ENCODE measurements at places on chromosomes 12 and 14. TPM values are rescaled to one million over a fixed set of nuclear protein-coding genes. Genes with fewer than 3 reads are reported as not detected.

- H3K27ac ChIP-seq, result no peak overlapping the region
- peaks cover 9% of the 10 kb centered on the region for H3K4me1 ChIP-seq
- H3K27me3 ChIP-seq, result no peaks in the 10 kb centered on the region
- no peak for DNase-seq
These were observed 52.1 kb downstream of the LRCOL1 start for GRCh38 chr12:132558042-132558856.

GRCh38 chr12:68001486-68002466 lies 12.5 kb downstream of the IFNG-AS1 start:
- no peak for DNase-seq
- no peaks in the 10 kb centered on the region for H3K36me3 ChIP-seq
- H3K27me3 ChIP-seq, result no peaks in the 10 kb centered on the region

GRCh38 chr12:42756841-42757623 lies 167.5 kb upstream of the PRICKLE1 start:
- no peak overlapping the region for H3K27ac ChIP-seq
- no peaks in the 10 kb centered on the region for H3K36me3 ChIP-seq
- peak; percentile 44 for DNase-seq
- H3K4me1 ChIP-seq, result peaks cover 11% of the 10 kb centered on the region

DNA sequence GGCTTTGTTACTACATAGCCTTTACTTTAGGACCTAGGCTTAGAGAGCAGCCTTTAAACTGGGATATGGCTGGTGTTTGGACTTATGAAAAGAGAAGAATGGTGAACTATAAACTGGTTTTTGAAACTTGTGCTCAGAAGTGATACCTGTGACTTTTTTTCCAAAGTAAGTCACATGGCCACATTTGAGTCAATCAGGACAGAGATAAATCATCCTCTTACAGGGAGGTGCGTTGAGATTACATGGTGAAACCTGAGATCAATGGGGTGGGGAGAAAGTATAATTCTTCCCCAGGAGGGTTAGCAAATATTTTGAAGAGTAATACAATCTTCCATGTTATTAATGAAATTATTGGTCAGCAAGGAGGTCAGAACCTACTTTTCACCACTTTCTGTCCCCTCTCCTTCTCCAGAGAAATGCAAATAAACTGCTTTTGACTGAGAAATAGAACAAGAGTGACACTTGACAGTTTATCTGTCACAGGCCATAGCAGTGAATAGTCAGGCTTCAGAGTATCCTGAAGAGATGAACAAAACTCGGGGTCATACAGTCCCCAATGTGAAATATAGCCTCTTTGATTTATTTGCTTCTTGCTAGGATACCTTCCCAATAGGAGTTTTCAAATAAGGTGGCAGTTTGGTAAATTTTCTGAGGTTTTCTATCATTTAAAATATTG lies 11.1 kb upstream of the ZNF641 start:
- no peak overlapping the region for H3K4me3 ChIP-seq
- no peak overlapping the region for H3K27ac ChIP-seq
- H3K36me3 ChIP-seq, result no peaks in the 10 kb centered on the region
- no peaks in the 10 kb centered on the region for H3K4me1 ChIP-seq
- no peaks in the 10 kb centered on the region for H3K27me3 ChIP-seq
- no peak for DNase-seq

- no peak overlapping the region for H3K4me3 ChIP-seq
- DNase-seq, result no peak
- no peak overlapping the region for H3K27ac ChIP-seq
- no peaks in the 10 kb centered on the region for H3K27me3 ChIP-seq
These were observed 46.5 kb upstream of the CCND2 start for GRCh38 chr12:4227046-4227445.

- peak overlapping the region; percentile 37 for H3K27ac ChIP-seq
- peak; percentile 71 for DNase-seq
- peaks cover 41% of the 10 kb centered on the region for H3K4me1 ChIP-seq
- no peaks in the 10 kb centered on the region for H3K36me3 ChIP-seq
These were observed 64.9 kb upstream of the DICER1 start for GRCh38 chr14:95222151-95222631.

DNA sequence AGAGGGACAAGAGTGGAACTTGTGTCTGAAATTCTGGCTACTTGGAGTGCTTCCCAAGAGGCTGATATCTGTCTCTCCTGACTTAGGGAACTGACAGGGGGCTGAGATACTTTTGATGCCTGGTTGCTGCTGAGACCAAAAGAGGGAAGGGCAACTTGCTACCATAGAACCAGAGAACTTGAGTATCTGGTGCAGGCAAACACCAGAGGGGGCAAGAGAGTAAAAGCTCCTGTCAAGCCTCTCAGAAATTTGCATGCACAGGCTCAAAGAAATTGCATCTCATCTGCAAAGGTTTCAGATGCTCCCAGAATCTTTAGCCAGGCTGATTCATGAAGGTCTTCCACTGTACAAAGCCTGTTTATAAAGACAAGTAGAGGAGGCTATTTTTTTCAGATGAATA lies 391.3 kb upstream of the FOXG1 start:
- no peak overlapping the region for H3K27ac ChIP-seq
- no peak overlapping the region for H3K4me3 ChIP-seq
- no peaks in the 10 kb centered on the region for H3K27me3 ChIP-seq
- no peaks in the 10 kb centered on the region for H3K36me3 ChIP-seq

GRCh38 chr12:4133029-4133428 lies 140.5 kb upstream of the CCND2 start:
- H3K27ac ChIP-seq, result no peak overlapping the region
- H3K27me3 ChIP-seq, result no peaks in the 10 kb centered on the region
- no peak overlapping the region for H3K4me3 ChIP-seq
- H3K36me3 ChIP-seq, result no peaks in the 10 kb centered on the region

DNA sequence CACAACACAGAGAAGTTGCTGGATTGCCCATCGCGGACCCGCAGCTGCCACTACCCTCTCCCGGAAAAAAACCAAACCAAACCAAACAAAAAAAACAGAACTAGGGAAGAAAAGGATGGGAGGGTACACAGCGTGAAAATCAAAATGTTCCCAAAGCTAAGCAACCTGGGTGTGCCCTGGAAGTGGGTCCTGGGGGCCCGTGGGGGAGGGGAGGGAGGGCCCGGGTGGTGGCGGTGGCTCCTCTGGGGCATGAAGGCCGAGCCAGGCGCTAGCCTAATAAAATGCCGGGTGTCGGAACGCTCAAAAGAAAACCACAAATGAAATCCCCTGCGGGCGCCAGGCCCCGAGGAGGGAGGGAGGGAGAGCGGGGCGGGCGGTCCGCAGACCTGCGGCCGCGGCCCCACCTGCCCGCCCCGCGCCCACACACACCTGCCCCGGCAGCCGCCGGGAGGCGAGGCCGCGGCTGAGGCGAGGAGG lies 787 bp downstream of the HECTD4 start:
- peaks cover 15% of the 10 kb centered on the region for H3K4me1 ChIP-seq
- no peaks in the 10 kb centered on the region for H3K36me3 ChIP-seq
- peak overlapping the region; percentile 97 for H3K4me3 ChIP-seq
- peak overlapping the region; percentile 83 for H3K27ac ChIP-seq
- no peaks in the 10 kb centered on the region for H3K27me3 ChIP-seq
- peak; percentile 22 for DNase-seq

DNA sequence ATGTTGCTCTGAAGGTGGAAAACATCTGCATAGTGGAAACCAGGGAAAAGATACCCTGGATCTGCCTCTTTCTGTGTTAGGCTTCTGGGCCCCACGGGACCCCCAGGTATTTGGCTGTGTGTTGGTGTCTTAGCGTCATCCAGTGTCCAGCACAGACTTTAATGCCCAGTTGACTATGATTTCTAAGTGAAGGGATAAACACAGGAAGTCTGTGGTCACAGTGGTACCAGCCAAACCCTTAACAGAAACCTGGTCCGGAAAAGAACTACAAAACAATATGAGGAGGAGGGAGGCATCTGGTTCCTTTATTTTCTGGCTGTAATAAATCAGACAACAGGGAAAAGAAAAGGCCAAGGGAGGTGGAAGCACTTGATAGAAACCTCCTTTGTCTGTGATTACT lies 56.4 kb downstream of the CMKLR1 start:
- H3K27ac ChIP-seq, result no peak overlapping the region
- no peaks in the 10 kb centered on the region for H3K36me3 ChIP-seq
- no peaks in the 10 kb centered on the region for H3K27me3 ChIP-seq
- DNase-seq, result no peak
- no peak overlapping the region for H3K4me3 ChIP-seq
- no peaks in the 10 kb centered on the region for H3K4me1 ChIP-seq

DNA sequence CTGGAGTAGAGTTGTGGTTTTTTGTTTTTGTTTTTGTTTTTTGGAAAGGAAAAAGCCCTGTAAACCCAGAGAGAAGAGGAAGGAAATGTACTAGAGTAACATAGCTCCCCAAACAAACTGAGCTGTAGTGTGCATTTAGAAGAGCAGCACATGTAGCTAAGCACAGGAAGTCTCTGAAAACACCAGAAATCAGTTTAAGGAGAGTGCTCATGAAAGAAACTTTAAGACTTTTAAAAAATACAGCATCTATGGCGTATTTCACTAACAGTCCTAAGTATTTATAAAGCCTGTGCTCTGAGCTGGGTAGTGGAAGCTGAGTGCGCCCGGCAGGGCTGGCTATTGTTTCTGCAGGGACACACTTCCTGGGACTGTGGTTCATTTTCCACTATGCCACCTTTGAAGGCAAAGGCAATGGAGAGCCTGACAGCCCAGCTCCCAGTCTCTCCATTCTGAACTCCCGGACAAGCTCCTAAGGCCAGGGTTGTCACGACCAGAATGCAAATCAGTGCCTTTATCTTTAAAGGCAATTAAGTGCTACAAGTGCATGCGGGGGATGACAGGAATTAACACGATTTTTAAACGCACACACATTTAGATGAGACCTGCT lies 45.4 kb downstream of the NIN start:
- no peak for DNase-seq
- peaks cover 11% of the 10 kb centered on the region for H3K36me3 ChIP-seq
- no peaks in the 10 kb centered on the region for H3K4me1 ChIP-seq
- peak overlapping the region; percentile 26 for H3K27ac ChIP-seq

DNA sequence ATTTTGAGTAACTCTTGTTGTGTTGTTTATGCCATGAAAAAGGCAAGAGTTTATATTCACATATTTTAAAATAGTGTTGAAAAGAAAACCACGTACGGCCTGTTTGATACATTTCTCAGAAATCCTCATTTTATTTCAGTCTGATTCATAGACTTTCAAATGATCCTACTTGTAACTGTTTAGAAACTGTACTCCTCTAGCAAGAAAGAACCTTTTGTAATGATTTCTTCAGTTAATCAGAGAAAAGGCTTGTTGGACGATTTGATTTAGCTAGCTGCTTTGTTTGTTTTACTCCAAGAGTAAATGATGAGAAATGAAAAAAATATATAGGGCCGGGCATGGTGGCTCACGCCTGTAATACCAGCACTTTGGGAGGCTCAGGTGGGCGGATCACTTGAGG lies 17.2 kb downstream of the FBXO34 start:
- DNase-seq, result no peak
- H3K36me3 ChIP-seq, result no peaks in the 10 kb centered on the region
- no peaks in the 10 kb centered on the region for H3K27me3 ChIP-seq
- H3K27ac ChIP-seq, result no peak overlapping the region

- no peak for DNase-seq
- no peak overlapping the region for H3K4me3 ChIP-seq
- H3K27ac ChIP-seq, result no peak overlapping the region
- H3K4me1 ChIP-seq, result no peaks in the 10 kb centered on the region
- H3K27me3 ChIP-seq, result no peaks in the 10 kb centered on the region
- no peaks in the 10 kb centered on the region for H3K36me3 ChIP-seq
These were observed 8.7 kb upstream of the DDX47 start for GRCh38 chr12:12804432-12804886.

DNA sequence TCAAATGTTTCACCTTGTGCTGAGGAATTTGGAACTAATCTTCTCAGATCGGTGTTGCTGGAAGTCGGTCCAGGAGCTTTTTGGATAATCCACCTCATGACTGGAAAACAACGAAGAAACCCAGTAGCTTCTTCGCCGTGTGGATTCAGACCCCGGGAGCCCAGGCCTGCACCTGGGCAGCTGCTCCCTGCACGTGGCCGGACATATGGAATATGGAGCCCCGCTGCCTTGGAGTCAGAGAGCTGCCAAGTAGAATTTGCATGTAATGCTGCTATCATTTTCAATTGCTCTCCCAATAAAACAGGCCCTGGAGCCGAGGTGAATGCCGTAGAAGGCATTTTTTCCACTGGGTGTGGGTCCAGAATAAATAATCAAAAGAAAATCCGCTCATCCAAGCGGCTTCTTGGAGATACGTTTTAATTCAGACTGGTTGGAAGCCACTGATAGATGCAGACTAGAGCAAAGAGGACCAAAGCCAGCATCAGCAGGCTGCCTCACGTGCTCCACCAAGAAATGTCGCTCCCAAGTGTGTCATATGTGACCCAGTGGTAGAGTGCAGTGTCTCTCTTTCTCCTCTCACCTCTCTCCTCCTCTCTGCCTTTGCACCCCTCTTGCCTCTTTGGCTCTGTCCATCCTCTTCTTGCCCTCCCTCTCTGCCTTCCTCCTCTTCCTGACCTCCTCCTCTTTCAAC lies 115.3 kb downstream of the ZNF664 start:
- peaks cover 18% of the 10 kb centered on the region for H3K4me1 ChIP-seq
- H3K4me3 ChIP-seq, result no peak overlapping the region
- no peak overlapping the region for H3K27ac ChIP-seq
- H3K36me3 ChIP-seq, result no peaks in the 10 kb centered on the region
- no peak for DNase-seq

DNA sequence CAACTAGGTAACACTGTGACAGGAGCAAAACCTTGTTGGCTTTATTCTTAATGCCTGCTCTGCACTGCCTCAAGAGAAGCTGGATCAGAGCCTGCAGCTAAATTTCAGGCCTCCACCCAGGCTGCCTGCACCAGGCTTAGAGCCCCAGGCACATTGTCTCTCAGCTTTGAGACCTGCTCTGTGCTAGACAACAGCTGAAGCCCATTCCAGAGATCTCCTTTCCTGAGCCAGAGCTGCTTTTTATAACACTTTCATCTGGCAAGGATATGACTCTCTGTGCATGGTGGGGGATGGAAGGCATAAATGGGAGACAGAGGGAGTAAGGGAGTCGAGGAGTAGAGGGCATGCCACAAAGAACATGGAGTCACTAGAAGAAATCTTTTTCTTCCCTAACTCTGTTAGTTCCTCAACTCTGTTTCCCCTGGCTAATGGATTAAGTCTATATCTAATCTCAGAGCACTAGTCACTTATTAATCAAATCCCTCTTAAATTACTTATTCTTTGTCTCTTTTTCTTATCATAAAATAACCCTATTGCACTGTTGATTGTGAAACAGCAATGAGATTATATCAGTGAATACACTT lies 27.1 kb upstream of the LUM start:
- H3K27me3 ChIP-seq, result no peaks in the 10 kb centered on the region
- no peaks in the 10 kb centered on the region for H3K36me3 ChIP-seq
- H3K4me3 ChIP-seq, result no peak overlapping the region
- DNase-seq, result peak; percentile 73

Gene LRTM2
- total RNA-seq, result not detected

Gene INHBC
- total RNA-seq, result not detected

Gene CISTR
- total RNA-seq, result not detected

Gene B4GALNT1
- total RNA-seq, result 2.5 TPM

Gene PPP4R4
- 25.9 TPM for total RNA-seq

Gene GLIPR1
- total RNA-seq, result 28.8 TPM

Gene C1R
- total RNA-seq, result 268 TPM

All from lung (tissue), 17 donors.